ENCODE measurements at places on chromosomes 11 and 22. TPM values are rescaled to one million over a fixed set of nuclear protein-coding genes. Genes with fewer than 3 reads are reported as not detected.
A peak's percentile ranks its signal among the peaks of the same experiment; 100 is the strongest.

The FREY1 gene
- 0.90 TPM for total RNA-seq

DNA sequence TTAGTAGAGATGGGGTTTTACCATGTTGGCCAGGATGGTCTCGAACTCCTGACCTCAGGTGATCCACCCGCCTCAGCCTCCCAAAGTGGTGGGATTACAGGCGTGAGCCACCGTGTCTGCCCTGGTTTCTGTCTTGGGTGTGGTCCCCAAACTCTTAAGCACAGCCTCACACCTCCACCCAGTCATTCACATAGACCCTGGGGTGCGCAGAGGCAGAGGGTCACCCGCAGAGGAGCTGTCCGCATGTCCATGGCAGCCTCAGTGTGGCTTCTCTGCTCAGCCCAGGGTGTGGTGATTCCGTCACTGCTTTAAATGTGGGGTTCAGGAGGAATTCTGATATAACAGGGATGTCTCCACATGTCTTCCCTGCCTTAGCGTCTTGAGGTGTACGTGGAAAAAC is 48.5 kb upstream of the PRODH start:
- DNase-seq: peak; percentile 57
- no peaks in the 10 kb centered on the region for H3K27me3 ChIP-seq
- H3K4me1 ChIP-seq: no peaks in the 10 kb centered on the region
- no peak overlapping the region for H3K27ac ChIP-seq

The ANO9 gene
- 66.6 TPM for total RNA-seq

GRCh38 chr11:86167499-86168164 is 76.9 kb upstream of the EED start:
- peaks cover 12% of the 10 kb centered on the region for H3K27me3 ChIP-seq
- no peak for DNase-seq
- no peak overlapping the region for H3K27ac ChIP-seq
- no peaks in the 10 kb centered on the region for H3K4me1 ChIP-seq
- H3K36me3 ChIP-seq: no peaks in the 10 kb centered on the region

- no peaks in the 10 kb centered on the region for H3K36me3 ChIP-seq
- no peaks in the 10 kb centered on the region for H3K4me1 ChIP-seq
- H3K27ac ChIP-seq: no peak overlapping the region
- no peak overlapping the region for H3K4me3 ChIP-seq
- peaks cover 8% of the 10 kb centered on the region for H3K27me3 ChIP-seq
These were observed 66.5 kb upstream of the CLDN5 start for GRCh38 chr22:19590696-19591095.

DNA sequence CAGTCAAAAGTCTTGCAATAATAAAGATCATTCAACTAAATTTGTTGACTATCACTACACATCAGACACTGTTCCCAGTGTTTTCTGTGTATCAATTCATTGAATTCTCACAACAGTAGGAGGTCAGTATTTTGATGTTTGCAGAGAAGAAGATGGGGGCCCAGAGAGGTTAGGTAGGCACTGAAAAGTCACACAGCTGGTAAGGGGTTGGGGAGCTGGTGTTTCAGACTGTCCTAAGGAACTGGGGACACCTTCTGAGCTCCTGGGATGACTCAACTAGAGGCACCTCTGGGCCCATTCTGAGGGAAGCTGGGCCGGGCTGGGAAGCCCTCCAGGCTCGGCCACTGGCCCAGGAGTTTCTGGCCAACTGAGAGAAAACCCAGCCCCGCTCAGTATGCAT is 180.0 kb downstream of the DSCAML1 start:
- no peak overlapping the region for H3K4me3 ChIP-seq
- DNase-seq: no peak
- H3K27me3 ChIP-seq: peaks cover 35% of the 10 kb centered on the region
- no peak overlapping the region for H3K27ac ChIP-seq
- no peaks in the 10 kb centered on the region for H3K36me3 ChIP-seq

The MAP6 gene
- total RNA-seq: 4.3 TPM
